ENCODE measurements at places on chromosomes 4 and X.

GRCh38 chrX:100377826-100378225, 32.2 kb downstream of the PCDH19 start:
- no peak for DNase-seq

GRCh38 chr4:170741856-170742255, 652.1 kb upstream of the AADAT start:
- no peak for DNase-seq

DNA sequence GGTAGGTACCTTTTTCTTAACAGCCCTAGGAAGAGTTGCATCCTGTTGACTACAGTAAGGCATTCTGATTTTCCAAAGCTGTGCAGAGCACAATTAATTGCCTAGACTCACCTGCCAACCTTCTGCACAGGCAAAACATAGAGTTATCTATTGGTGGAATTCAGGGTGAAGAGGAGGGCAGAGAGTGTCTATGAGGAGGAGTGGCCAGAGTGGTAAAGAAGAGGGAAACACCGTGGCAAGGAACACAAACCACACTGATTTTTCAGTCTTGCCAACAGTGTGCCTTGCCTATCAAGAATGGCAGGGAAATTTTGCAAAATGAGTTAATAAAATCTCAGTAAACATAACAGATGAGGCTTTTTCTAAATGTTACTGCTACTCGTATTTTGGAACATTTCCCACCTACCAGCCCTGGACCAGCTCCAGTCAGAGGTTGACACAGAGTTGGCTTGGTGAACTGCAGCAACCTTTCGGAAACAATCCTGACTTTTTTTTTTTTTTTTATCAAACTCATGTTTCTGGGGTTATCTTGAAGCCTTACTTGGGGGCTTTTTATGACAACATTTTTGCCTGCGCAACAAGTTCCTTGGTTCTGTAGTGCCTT, 67.9 kb upstream of the CAPN6 start:
- no peak for DNase-seq

GRCh38 chr4:81876106-81876505, 404.4 kb upstream of the RASGEF1B start:
- no peak for DNase-seq

DNA sequence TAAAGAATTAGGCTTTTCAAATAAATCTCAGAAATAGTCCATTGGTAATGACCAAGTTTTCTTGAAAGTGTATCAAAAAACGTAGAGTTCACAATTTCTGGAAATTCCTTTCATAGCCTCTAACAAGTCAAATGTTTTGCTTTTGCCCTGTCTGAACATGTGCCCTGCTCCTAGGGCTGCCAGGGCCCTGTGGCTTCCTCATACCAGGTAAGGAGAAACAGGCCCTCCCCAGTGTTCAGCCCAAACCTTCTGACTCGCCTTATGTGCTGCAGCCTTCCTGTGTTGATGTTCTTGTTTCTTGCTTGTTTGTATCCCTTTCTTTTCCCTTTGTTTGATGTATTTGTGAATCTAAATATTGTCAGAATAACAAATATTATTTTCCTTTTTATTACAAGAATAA, 146.1 kb upstream of the PACRGL start:
- DNase-seq = no peak

GRCh38 chr4:118279920-118280432, 72.8 kb downstream of the PRSS12 start:
- no peak for DNase-seq

- no peak for DNase-seq
These were observed 54.5 kb upstream of the NOCT start for GRCh38 chr4:138961129-138961528.

DNA sequence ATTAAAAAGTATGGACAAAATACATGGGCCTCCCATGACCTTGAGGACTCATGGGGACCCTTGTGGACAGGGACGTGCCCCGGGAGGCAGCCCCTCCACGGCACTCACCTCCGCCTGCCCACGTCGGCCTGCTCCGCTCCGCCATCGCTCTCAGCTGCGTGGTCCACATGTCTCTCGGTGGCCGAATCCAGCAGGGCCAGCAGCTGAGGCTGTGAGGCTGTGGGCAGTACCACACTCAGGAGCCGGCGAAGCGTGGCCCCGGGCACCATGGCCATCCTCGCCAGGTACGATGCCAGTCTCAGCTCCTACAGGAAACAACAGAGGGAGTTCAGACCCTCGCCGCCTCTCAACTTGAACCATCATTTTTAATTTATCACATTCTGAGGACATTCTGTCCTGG, 140.0 kb downstream of the EVC2 start:
- no peak for DNase-seq

GRCh38 chr4:103994059-103994458, 274.3 kb upstream of the TACR3 start:
- DNase-seq = no peak

GRCh38 chrX:17605676-17606075, 131.6 kb upstream of the SCML1 start:
- peak; percentile 56 for DNase-seq

DNA sequence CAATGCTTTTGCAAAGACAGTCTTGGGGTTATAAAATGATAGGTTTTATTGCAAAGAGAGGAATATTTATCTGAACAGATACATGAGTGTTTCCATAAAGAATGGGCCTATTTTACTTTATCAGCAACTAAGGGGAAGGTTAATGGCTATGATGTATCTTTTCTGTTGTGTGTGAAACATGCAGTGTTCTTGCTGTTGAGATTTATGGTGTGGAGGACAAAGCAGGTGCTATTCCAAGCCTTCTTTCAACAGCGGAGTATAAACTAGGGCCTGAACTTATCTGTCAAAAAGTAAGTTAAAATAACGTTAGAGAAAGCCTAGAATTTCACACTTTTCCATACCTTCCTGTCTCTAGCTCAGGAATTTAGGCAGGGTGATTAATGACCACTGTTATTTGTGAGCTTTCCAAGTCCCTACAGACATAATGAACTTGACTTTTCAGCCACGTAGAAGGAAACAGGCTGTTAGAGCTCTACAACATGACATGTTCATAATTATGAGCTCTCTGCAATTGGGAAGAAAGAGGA, 411.4 kb downstream of the IL1RAPL1 start:
- no peak for DNase-seq

DNA sequence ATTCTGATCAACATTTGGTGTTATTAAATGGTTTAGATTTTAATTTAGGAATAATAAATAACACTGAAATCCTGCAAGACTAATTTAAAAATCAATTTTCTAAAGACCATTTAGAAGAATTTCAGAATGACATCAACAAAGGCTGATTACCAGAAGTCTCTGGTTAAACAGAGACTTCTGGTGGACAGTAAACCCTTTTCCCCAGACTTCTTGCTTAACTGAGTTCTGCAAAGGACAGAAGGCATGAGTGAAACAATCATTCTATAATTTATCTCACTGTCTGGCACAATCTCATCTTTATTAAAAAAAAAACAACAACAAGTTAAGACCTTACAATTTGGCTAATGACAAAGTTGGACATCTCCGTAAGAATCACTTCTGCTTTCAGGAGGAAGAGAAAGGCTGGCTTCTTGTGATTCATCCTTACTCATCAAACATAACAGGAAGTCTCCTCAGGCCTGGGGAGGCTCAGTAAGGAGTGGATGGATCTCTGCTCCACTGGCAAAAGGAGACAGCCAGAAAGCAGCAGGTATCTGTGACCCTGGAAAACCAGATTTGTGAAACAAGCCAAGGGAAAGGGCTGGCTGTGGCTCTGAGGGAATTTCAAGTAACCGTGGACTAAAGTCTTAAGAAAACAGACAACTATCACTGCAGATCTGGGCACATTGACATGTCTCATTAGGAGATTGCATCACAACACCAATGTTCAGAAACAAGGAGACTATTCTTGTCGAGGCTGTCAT, 908 bp upstream of the TLR6 start:
- DNase-seq = peak; percentile 84

DNA sequence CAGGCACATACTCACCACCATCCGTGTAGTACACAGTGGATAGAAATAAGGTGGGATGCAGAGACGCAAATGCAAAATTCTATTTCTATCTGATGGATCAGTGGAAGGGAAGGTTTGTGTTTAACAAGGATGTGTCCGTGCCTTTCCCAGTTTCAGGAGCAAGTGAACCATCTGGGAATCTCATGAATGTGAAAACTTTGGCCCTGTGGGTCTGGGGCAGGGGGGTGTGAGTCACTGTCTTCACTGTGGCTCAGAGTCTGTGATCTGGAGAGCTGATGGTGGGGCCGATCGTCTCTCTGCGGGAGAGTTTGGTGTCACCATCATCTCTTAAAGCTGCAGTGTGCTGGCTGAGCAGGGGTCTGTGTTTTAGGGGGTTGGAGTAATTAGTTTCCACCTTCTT, 179.3 kb upstream of the STS start:
- peak; percentile 4 for DNase-seq

DNA sequence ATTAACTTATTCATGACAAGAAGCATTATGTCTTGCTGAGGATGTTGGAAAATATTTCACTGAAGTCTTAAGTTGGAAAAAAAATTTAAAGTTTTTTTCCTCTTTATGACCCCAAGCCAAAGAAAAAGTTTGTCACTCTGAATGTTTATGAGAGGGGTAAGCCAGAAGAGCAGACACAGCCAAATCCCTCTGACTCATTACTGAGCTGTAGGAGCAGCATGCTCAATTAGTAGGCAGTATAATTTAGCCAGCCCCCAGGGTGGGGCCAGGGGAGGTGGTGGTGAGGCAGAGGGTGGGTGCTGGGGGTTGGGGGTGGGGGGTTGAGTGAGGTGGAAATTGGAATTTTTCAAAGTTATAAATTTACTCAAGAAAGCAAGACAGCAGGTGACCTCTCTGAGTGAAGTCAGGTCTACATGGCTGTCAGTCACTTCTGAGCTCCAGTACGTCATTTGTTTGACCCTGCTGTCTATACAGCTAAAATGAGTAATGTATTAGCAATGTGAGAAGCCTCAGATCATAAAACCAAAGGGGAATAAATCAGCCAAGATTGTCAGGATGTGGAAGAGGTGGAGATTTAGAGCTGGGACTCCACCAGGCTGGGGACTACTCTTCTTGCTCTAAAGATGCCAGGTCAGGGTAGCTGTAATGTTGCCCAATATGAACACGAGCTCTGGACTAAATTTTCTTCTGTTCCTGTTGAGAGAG, 98.8 kb upstream of the NDP start:
- DNase-seq = peak; percentile 65

All from AG10803 (cell line).